Ascending aorta (tissue), 2 donors: ENCODE measurements at places on chromosomes 12 and 14.

- DNase-seq: no peak
Observed at GRCh38 chr14:59347915-59348314, 117.3 kb downstream of the GPR135 start.

DNA sequence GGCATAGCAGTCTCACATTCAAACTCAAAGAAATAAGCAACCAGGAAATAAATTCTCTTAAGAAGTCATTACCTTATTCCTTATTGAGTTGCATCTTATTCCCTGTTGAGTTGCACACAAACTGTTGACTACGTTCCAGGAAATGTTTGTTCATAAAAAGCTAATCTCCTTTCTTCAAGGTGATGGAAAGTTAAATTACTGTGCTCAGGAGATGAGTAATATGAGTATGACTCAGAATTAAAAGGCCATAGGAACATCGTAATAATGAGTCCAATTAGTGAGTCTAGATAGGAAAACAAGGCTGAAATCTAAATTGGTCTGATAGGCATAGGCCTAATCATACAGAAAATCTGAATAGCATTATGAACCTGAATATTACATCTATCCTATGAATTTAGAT lies 203.1 kb downstream of the SLC2A13 start:
- DNase-seq: no peak

- no peak for DNase-seq
Observed at GRCh38 chr12:119624966-119625365, 31.4 kb downstream of the TMEM233 start.

GRCh38 chr12:124077701-124078100 lies 104.7 kb downstream of the ZNF664 start:
- DNase-seq: no peak

- DNase-seq: no peak
Observed at GRCh38 chr12:12121061-12121460, 50.3 kb downstream of the BCL2L14 start.

DNA sequence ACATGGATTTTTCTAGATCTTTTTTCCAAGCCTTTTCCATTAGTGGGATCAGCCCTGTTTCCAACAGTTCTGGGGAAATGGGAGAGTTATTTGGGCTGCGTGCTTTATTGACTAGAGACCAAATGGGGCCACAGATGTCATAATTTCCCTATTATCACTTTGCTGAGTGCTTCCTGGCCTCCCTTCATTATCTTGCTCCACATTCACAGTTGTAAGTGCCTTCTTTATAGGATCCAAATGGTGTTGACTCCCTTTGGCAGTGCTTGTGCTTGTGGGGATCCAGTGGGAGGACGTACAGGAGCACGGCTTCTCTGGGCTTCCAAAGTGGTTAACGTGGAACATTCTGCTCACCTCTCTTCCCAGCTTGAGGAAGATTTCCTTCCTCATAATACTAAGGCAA lies 141.0 kb upstream of the RMST start:
- no peak for DNase-seq

DNA sequence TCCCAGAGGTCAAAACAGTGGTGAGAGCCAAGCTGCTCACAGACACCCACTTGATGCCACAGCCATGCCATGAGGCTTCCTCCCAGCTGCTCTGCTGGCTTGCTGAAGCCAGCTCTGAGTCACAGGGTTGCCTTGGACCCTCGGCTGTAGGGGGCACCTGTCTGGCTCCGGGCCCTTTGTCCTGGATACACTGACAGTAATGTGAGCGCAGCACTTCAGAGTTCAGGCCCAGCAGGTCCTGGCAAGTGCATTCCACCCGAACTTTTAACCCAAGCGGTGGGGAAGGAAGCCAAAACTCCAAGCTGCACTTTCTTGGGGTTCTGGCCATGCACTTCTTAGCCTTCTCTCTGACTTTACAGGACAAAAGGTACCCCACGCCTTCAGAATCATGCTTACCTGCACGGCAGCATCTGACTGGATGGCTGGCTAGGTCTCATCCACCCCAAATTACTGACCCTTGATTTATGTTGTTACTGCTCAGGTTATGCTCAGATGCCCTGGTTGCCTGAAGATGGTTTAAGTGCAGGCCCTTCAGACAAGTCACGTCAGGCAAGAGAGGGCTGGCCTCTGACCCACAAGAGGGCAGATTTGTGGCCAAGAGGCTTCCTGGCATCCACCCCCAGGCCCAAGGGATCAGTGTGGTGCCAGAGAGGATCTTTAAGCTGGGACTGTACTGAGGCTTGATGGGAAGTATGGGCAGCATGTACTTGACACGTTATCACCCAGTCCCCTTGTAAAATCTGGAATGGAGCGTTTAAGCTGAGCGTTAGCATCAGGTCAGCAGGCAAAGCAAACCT lies 24.8 kb downstream of the SLC25A29 start:
- no peak for DNase-seq

DNA sequence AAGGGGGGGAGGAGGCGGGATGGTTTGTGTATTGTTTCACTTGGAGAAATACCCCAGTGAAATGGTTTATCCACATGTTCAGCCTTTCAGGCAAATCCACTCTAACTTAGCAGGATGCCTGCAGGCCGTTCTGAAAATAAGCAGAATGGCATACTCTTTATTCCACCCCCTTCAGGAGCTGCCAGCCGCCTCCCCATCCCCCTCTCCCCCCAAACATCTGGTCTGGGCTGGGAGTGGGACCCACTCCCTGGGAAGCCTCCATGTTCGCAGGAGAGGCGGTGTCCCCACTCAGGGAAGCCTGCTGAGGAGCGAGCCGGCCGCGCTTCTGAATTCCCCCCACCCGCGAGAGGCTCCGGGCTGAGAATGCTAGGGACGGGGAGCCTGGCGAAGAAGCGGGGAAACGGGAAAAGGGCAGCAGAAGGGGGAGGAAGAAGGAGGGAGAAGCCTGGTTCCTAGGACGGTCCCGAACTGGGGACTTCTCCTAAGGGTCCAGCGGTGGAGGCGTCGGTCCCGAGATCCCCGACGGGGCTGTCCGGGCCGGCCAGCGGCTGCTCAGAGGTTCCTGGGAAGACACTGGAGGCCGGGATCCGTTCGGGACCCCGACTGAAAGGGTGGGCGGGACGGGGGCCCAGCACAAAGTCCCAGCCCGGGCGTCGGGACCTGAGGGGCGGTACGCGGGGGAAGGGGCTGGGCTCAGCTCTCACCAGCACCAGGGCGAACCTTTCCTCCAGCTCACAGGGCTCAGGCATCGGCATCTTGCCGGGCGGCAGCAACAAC lies 666 bp downstream of the FMNL3 start:
- no peak for DNase-seq

- DNase-seq: no peak
Observed at GRCh38 chr14:85865701-85866100, 335.8 kb downstream of the FLRT2 start.

- no peak for DNase-seq
Observed at GRCh38 chr12:38465020-38465419, 148.4 kb downstream of the ALG10B start.

GRCh38 chr14:74892745-74893144 lies 11.0 kb downstream of the DLST start:
- DNase-seq: peak; percentile 11

GRCh38 chr12:14995583-14996425 lies 23.0 kb downstream of the PDE6H start:
- DNase-seq: no peak

GRCh38 chr14:100641274-100641860 lies 54.1 kb upstream of the BEGAIN start:
- no peak for DNase-seq
